ENCODE measurements at places on chromosomes 13 and 19. TPM values are rescaled to one million over a fixed set of nuclear protein-coding genes. Genes with fewer than 3 reads are reported as not detected.
A peak's percentile ranks its signal among the peaks of the same experiment; 100 is the strongest.

DNA sequence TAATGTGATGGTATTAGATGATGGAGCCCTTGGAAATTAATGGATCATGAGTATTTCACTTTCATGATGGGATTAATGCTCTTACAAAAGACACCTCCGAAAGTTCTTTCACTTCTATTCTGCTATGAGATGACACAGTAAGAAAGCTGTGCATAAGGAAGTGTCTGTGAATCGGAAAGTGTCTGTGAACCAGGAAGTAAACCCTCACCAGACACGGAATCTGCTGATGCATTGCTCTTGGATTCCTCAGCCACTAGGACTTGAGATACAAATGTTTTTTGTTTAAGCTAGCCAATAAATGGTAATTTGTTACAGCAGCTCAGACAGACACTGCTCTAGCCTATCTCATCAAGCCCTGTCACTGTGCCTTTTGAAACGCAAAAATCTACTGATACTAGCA, 440.4 kb upstream of the PRR20A start:
- no peak for DNase-seq

DNA sequence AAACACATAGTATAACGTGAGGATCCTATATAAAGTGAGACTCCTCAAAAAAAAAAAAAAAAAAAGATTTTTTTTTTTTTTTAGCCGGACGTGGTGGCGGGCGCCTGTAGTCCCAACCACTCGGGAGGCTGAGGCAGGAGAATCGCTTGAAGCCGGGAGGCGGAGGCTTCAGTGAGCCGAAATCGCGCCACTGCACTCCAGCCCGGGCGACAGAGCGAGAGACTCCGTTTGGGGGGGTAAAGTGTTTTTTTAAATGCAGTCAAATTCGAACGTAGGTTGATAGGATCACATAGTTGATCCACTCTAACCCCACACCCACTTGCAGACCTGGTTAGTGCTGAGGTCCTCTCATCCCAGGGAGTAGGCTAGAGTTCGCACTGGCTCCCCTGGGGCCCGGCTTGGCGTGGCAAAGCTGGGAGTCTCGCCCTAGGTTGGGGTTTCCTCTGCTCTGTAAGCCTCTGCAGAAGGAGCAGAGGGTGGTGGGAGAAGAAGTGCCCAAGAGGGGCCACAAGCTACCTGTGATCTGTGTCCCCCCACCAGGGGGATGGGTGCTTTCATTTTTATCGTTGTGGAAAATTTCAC, 6.5 kb downstream of the RNF225 start:
- peak; percentile 34 for DNase-seq

DNA sequence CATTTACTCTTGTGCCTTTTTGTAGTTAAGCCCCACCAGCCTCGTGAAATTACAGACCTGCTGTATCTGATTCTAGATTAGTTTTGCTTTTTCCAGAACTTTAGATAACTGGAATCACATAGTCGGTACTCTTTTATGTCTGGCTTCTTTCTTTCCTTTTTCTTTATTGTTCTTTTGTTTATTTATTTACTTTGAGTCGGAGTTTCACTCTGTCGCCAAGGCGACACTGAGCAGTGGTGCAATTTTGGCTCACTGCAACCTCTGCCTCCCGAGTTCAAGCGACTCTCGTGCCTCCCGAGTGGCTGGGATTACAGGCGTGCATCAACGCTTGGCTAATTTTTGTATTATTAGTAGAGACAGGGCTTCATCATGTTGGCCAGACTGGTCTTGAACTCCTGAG, 6.0 kb upstream of the NCCRP1 start:
- no peak for DNase-seq

DNA sequence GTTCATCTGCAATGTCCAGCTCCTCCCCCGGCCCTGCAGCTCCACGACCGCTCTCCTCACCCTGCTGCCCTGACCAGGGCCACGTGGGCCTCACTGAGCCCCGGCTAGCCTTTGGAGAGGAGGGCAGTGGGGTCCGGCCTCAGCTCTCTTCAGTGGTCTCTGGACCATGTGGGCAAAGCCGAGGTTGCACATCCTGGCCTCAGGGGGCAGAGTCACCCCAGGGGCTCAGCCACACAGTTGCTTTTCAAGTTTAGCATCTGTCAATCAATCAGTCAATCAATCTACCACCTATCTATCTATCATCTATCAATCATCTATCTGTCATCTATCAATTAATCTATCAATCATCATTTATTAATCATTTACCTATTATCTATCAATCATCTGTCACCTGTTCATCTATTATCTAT, 3.0 kb upstream of the DIRAS1 start:
- no peak for DNase-seq

DNA sequence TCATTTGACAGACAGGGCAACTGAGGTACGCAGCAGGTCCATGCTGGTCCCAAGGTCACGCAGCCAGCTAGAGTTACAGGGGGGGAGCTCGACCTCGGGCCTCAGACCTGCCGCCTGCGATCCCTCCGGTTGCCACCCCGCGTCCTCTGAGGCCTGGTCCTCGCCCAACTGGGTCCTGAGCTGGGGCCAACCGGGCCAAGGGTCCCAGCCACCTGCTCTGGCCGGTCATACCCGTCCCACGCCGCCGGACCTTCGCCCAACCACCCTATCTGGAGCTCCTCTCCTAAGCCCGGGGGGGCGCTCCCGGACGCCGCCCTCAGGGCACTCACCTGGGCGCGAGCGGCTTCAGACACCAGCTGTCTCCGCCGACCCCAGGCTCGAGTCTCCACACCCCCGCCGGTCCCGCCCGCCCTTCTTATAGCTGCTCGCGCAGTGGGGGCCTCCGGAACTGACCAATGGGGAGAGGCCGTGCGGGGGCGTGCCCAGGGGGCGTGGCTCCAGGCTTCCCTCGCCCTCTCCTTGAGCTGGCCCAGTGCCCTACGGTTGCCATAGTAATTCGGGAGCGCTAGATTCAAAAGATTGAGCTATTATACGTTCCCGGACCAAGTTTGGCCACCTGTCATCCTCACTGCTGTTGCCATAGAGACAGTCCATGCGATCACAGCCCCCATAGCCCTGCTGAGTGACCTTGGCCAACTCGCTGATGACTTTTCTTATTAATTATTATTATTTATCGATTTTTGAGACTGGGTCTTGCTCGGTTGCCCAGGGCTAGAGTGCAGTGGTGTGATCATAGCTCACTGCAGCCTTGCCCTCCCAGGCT, at the start of gene PLIN5:
PLIN5 (minus strand) TSS at position 389 of the 823 bp plus-strand sequence. CDS start 1,150 bp downstream, outside the sequence.
- DNase-seq, result peak; percentile 56

GRCh38 chr13:73767191-73767741, 366.9 kb downstream of the KLF12 start:
- DNase-seq, result peak; percentile 17

DNA sequence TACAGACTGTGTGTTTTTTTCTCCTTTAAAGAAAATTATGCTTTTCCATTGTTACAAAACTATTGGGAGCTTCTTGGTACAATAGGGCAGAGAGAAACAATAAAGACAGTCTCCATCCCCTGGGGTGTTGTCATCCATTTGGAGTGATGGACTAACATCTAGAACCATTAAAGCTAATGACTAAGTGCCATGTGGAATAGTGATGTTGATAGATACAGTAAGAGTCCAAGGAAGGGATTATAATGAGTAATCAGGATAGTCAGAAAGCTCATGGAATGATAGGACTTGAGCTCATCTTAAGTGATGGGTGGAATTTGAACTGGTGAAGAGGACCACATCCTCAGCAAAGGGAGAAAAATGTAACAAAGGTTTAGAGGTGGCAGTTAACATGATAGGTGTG, 24.1 kb upstream of the FRY start:
- DNase-seq, result no peak

DNA sequence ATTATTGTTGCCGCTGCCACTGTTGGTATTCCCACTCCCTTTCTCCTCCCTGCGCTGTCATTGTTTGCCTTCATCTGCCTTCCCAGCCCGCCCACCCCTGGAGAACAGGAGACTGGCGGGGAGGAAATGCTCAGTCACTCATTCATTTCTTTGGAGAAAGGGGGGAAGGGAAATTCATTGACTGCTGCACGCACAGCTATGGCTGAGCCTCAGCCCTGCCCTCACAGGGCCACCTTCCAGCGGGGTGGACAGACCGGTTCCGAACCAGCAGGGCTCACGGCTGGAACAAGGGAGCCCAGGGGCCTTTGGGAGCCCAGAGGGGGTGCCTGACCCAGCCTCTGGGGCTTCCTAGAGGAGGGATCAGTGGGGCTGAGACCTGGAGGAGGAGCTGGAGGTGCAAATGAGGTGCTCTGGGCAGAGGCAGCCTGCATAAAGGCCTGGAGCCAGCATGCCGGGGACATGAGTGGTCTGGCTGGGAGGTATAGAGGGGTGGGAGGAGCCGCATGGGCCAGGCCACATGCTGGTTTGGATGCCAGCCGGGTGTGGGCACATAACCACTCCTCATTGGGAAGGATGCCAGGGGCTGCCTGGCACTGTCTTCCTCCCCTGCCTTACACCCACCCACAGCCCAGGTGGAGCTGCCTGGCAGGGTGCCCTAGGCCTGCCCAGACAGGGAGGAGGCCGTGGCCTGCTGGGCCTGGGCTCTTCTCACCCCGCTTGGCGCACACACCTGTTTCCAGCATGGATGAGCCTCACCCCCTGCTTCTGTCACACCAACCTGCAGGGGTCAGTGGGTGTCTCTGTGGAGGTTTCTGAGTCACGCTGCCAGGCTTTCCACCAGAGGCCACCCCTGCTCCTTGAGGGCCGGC, 26.8 kb downstream of the PPP5C start:
- DNase-seq, result no peak

- DNase-seq, result peak; percentile 80
Observed at GRCh38 chr13:74287724-74288169, 153.5 kb upstream of the KLF12 start.

RETN gene
- polyA plus RNA-seq, result 1.1 TPM

IZUMO2 gene
- polyA plus RNA-seq, result not detected

PDX1 gene
- 20.0 TPM for polyA plus RNA-seq

Measured in large intestine (tissue), 12 donors.